ENCODE measurements at places on chromosomes 12 and 14. TPM values are rescaled to one million over a fixed set of nuclear protein-coding genes. Genes with fewer than 3 reads are reported as not detected.
A peak's percentile ranks its signal among the peaks of the same experiment; 100 is the strongest.

- DNase-seq, result no peak
Observed at GRCh38 chr12:8899830-8900229, 14.5 kb upstream of the PHC1 start.

GRCh38 chr14:106844608-106845285 lies 1318.4 kb downstream of the TMEM121 start:
- DNase-seq, result no peak

GRCh38 chr14:68695326-68695768 lies 97.5 kb downstream of the ZFP36L1 start:
- DNase-seq, result peak; percentile 83

GRCh38 chr14:81268016-81268416 lies 47.3 kb upstream of the GTF2A1 start:
- DNase-seq, result no peak

Gene CLEC6A
- total RNA-seq, result not detected

GRCh38 chr14:35687335-35687939 lies 121.7 kb downstream of the RALGAPA1 start:
- DNase-seq, result peak; percentile 39

GRCh38 chr12:41777064-41777790 lies 367.4 kb downstream of the GXYLT1 start:
- no peak for DNase-seq

Gene FLVCR2
- 0.99 TPM for total RNA-seq

Gene HAL
- total RNA-seq, result 0.14 TPM

DNA sequence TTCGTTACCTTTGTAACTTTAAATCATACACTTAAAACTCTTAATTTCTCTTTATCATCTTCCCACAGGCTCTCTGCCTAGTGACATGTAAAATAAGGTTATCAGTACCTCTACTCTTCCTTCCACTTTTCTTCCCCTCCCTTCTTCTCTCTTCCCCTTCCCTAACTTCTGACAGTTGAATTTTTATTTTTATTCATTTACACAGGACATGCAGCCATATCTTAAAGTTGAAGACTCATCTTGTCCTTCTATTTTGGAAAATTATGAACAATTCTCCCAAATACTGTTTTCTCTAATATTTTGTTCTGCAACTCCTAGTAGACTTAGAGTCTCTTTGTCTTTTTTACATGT lies 263.9 kb downstream of the FBXL14 start:
- DNase-seq, result no peak

DNA sequence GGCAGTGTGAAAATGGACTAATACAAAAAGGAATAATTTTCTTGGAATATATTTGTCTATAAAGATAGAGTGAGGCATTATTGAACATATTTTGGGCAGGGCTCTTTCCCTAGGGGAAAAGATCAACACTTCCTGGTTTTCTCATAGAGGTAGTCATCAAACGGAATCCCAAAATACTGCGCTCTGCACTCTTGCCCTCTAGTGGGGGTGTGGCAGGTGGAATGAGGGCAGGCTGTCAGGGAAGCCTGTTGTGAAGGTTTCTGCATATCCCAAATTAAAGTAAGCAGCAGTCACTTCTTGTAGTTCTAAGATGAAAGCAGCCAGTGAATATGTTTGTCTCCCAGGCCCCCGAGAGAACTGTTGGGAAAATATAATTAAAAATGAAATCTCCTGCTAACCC lies 666.8 kb upstream of the TMEM132C start:
- DNase-seq, result no peak

Gene PPP1R1A
- total RNA-seq, result not detected

DNA sequence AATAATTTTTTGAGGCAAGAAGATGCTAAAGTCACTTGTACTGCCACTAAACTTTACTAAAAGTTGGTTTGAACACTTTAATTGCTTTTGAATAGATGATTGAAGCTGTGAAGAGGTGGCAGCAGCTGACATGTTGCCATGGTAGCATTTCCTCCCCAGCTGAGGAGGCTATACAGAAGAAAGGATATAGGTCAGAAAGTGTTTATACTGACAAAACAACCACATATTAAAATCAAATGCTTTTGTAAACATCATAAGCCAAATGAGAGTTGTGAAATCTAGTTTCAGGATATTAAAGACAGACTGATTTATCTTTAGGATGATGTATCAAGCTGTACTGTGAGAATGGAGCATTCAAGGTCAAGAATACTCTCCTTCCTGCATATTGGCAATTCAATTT lies 41.7 kb downstream of the TSPAN19 start:
- no peak for DNase-seq

Gene CHURC1
- total RNA-seq, result 92.5 TPM

- DNase-seq, result no peak
Observed at GRCh38 chr12:109879351-109880042, 844 bp downstream of the GLTP start.

GRCh38 chr12:19198272-19198671 lies 68.7 kb downstream of the PLEKHA5 start:
- DNase-seq, result peak; percentile 30

- no peak for DNase-seq
Observed at GRCh38 chr12:50050410-50051098, 6.8 kb upstream of the ASIC1 start.

DNA sequence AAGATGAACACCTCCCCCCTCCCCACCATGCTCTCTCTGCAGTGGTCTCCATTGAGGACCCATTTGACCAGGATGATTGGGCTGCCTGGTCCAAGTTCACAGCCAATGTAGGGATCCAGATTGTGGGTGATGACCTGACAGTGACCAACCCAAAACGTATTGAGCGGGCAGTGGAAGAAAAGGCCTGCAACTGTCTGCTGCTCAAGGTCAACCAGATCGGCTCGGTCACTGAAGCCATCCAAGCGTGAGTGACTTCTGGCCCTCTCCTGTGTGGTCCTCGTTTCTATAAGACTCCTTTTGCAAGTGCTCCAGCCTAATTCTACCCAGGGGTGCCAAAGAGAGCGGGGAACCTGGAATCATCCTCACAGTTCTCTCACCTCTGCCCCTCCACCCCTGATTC lies 6.2 kb upstream of the ATN1 start:
- no peak for DNase-seq

Gene TMEM30B
- not detected for total RNA-seq

DNA sequence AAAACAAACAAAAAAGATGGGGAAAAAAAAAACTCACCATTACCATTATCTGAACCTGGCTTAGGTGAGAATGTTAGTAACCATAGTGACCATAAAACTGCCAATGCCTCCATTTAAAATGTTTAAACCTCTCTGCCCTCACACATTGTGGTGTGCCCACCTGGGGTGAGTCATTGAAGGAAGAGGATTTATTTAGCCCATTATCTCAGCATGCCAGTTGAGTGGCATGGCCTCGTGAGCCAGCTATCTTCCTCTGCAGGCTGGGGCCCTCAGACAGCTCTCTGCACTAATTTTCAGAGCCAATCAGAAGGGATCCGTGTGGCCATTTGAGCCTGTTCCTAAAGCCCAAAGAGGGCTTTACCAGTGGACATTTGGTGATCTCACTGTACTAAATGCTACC lies 81.8 kb upstream of the CCDC198 start:
- no peak for DNase-seq

Gene FOXA1
- 3.1 TPM for total RNA-seq

DNA sequence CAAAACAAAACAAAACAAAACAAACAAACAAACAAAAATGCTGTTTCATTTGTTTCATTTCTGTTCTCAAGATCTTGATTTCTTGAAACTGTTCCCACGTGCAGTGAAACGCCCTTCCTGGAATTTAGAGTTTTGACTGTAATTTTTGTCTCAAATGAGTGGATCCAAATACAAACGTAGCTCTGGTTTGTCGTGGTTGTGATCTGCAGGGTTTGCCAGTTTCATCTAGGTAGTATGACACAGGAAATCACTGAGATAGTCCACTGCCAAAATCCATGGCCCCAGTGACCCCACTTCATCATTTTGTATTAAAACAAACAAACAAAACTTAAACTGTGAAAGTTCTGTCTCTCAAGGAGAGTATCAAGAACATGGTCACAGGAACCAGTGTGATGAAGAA lies 838.6 kb downstream of the BCL11B start:
- no peak for DNase-seq

DNA sequence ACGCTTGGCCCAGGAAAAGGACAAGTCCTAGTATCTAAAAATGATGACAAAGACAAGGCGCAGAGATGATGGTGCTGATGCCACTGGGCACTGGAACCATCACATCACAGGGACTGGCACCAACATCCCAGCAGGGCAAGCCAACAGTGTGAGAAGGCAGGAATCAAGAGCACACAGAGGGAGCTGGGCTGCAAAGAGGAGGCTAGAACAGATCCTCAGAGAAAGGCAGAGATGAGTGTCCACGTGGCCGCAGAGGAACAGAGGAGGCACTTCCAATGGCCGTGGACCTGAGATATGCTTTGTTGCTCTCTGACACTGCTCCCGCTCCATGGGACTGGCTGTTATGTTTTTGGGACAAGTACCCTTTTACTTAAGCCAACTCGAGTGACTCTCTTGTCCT lies 17.9 kb downstream of the FOXN3 start:
- DNase-seq, result no peak

GRCh38 chr12:48640428-48640827 lies 41.6 kb downstream of the KANSL2 start:
- no peak for DNase-seq

DNA sequence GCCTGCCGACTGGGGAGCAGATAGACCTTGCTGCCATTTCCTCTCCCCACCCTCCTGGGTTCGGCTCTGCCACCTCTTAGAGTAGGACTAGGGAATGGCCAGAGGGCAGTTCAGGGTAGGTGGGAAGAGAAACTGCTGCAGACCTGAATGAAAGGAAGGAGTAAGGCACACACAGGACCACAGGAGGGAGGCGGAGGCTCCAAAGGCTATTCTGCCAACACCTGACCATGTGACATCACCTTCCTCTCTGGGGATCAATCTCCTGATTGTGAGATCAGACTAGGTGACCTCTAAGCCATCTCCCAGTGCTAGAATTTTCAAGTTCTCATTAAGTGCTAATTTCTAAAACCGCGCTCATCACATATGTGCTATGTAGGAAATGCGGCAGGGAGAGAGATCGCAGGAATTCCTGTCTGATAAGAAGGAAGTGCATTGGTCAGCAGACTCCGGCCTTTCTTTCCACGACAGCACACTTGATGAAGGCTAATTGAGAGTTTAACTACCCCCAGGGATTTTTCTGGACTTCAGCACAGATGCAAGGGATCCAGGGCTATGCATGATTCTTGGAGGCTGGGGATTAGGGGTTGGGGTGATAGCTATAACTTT lies 11.5 kb upstream of the TSPAN11 start:
- no peak for DNase-seq

GRCh38 chr12:49868952-49869815 lies 26.3 kb upstream of the BCDIN3D start:
- DNase-seq, result peak; percentile 98

DNA sequence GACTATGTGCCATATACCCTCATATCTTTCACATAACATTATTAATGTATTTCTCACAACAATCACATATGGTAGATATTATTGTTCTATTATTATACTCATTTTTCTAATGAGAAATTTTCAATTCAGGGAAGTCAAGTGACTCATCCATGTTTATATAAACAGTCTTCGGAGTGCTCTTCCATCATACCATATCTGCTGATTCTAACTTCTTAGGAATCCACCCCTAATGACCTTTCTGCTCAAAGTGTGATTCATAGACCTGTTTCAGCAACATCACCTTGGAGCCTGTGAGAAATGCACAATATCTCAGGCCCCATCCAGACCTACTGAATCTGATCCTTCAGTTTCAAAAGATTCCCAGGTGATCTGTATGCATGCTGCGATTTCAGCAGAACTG lies 39.8 kb upstream of the OVCH1 start:
- no peak for DNase-seq

Gene LRRC10
- total RNA-seq, result not detected

Gene TSPAN9
- total RNA-seq, result 15.8 TPM

Gene LRFN5
- total RNA-seq, result 0.29 TPM

- no peak for DNase-seq
Observed at GRCh38 chr12:49537231-49537751, 1.5 kb upstream of the KCNH3 start.

DNA sequence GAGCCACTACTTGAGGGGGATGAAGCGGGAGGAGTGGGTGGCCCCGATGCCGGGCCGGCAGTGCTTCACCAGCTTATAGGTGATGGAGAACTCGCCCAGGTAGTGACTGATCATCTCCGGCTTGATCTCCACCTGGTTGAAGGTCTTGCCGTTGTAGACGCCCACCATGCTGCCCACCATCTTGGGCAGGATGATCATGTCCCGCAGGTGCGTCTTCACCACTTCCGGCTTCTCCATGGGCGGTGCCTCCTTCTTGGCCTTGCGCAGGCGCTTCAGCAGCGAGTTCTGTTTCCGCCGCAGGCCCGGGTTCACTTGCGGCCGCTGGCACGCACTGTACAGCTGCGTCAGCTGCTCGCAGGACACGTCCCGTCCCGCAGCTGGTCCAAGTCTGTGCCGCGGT lies 3.4 kb downstream of the TIGAR start:
- DNase-seq, result no peak

DNA sequence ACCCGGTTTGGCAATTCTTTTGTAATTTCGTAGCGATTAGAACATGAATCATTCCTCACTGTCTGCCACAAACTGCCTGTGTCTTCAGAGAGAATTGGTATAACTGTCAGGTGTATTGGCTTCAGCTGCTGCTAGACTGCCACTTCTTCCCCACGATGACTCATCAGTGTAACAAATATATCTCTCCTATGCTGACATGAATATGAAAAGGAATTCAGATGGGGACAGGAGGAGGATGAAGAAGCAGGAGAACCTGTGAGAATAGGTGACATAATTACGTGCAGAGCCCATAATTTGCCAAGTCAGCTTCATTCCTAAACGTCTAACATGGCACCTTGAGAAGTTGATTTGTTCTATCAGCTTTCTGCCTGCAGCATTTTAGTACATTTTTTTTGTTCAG lies 64.9 kb downstream of the FRMD6 start:
- no peak for DNase-seq

DNA sequence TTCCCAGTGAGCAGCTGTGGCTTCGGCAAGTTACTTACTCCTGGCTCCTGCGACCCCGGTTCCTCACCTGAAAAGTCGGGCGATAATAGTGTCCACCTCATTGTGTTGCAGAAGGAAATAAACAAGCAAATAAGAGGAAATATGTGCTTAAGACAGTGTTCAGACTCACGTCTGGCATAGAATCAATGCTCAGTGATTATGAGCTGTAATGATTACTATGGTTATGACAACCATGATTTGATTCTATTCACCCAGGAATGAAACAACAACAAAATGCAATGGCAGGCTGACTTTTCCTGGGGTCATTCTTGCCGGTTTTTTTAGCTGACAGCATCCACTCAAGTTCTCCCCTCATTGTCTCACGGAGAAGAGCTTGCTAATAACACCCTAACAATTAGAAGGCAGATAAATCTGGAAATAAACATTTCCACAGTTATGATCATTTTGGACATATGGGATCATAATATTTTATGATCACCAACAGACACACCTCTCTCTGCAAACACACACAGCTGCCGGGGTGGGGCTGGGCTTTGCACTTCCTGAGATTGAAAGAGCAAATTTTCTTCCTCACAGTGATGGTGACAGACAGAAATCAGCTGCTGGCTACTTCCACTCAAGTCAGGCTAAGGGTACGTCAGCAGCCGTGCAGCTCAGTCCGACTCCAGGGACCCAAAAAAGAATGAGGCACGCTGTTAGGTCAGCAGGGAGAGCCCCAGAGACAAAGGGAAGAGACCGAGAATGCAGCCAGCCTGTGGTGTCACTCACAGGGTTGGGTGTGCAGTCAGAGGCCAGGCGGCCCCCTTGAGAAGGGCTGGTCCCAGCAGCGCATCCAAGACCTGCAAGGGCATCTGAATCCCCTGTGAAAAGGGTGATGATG lies 158.0 kb downstream of the RIMBP2 start:
- DNase-seq, result no peak
